ENCODE measurements at places on chromosomes 6 and 20. TPM values are rescaled to one million over a fixed set of nuclear protein-coding genes. Genes with fewer than 3 reads are reported as not detected.

Gene LPIN3
- 7.0 TPM for total RNA-seq

Gene SAMD3
- total RNA-seq = 24.1 TPM

Gene CAP2
- total RNA-seq = 27.6 TPM

Gene DPM1
- total RNA-seq = 78.4 TPM

Gene BNIP5
- total RNA-seq = not detected

Gene MUC21
- not detected for total RNA-seq

Gene SPATS1
- not detected for total RNA-seq

Gene COX4I2
- total RNA-seq = not detected

Gene POU5F1
- 0.51 TPM for total RNA-seq

Gene DLK2
- total RNA-seq = 0.30 TPM

Gene C6orf52
- total RNA-seq = 0.30 TPM

Gene APOBEC2
- not detected for total RNA-seq

Gene TAB2
- 43.0 TPM for total RNA-seq

Gene TFAP2C
- total RNA-seq = not detected

Gene YTHDF1
- 17.8 TPM for total RNA-seq

Gene NTSR1
- 1.9 TPM for total RNA-seq

Gene MICA
- total RNA-seq = 207 TPM

Gene PACSIN1
- total RNA-seq = not detected

Gene LRRC73
- 0.30 TPM for total RNA-seq

Gene CARMIL1
- 4.5 TPM for total RNA-seq

Gene KHDC1
- total RNA-seq = 3.0 TPM

Gene NR2E1
- total RNA-seq = not detected

Gene CTCFL
- total RNA-seq = not detected

Gene ALDH5A1
- 0.69 TPM for total RNA-seq

Gene ZSCAN31
- total RNA-seq = 1.8 TPM

Gene EHMT2
- total RNA-seq = 51.1 TPM

Gene CLDN20
- not detected for total RNA-seq

Measured in smooth muscle cell of the umbilical artery (primary cell).